ENCODE measurements at places on chromosomes 12 and 14. TPM values are rescaled to one million over a fixed set of nuclear protein-coding genes. Genes with fewer than 3 reads are reported as not detected.

The EP400 gene
- 41.7 TPM for total RNA-seq

The ALG10B gene
- 9.4 TPM for total RNA-seq

GRCh38 chr14:69079188-69079742 is 73.7 kb downstream of the DCAF5 start:
- DNase-seq: no peak

- no peak for DNase-seq
Measured at GRCh38 chr12:81835783-81836182, 76.6 kb upstream of the PPFIA2 start.

DNA sequence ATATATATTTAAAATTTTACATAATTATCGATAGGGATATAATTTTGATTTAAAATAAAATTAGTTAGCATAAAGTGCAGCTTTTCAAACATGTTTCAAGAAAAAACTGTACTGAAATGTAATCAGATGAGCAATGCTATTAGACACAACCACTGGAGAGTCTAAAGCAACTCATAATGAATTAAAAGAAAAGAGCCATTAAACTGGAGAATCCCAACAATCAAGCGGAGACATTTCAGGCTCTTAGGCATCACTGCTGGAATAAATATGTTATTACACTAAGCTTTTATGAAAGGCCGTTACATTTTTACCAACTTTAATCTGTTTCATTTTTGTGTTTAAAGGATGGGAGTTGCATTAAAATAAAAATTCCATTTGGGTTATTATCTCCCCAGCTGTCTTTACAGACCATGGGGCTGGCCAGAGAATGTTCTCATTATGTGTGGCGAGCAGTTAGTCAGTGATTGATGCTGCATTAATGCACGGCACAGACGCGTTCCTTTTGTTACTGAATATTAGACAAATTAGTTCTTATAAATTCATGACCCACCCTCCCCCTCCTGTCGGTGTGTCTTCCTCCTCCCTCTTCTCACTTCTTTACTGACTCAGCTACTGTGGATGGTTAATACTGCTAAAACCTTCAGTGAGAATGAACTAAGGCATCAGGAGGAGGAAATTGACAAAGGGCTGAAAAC is 156.8 kb downstream of the PDZRN4 start:
- no peak for DNase-seq

- DNase-seq: no peak
Measured at GRCh38 chr14:89425931-89426330, 8.9 kb upstream of the FOXN3 start.

The TSPAN8 gene
- total RNA-seq: 18.0 TPM

DNA sequence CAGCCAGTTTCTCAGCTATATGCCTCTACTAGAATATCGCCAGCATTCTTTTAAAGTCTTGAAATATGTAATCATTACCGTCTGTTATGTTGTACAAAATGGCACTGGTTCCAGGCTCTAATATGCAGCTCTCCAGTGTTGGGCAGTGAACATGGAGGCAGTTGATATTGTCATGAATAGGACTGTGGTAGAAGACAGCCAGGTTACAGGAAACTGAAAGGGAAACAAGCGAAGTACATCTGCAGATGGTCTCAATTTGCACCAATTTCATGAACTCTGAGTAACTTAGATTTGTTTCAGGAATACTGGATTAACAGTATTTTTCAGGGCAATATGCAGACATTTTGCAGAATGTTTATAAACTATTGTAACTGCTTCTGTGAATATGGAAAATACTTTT is 13.4 kb upstream of the KLHL42 start:
- no peak for DNase-seq

The AP4S1 gene
- 6.9 TPM for total RNA-seq

The MYF5 gene
- total RNA-seq: not detected

GRCh38 chr14:24938593-24938992 is 111.4 kb downstream of the STXBP6 start:
- no peak for DNase-seq

- no peak for DNase-seq
Measured at GRCh38 chr12:55173456-55173855, 47.2 kb downstream of the OR9K2 start.

DNA sequence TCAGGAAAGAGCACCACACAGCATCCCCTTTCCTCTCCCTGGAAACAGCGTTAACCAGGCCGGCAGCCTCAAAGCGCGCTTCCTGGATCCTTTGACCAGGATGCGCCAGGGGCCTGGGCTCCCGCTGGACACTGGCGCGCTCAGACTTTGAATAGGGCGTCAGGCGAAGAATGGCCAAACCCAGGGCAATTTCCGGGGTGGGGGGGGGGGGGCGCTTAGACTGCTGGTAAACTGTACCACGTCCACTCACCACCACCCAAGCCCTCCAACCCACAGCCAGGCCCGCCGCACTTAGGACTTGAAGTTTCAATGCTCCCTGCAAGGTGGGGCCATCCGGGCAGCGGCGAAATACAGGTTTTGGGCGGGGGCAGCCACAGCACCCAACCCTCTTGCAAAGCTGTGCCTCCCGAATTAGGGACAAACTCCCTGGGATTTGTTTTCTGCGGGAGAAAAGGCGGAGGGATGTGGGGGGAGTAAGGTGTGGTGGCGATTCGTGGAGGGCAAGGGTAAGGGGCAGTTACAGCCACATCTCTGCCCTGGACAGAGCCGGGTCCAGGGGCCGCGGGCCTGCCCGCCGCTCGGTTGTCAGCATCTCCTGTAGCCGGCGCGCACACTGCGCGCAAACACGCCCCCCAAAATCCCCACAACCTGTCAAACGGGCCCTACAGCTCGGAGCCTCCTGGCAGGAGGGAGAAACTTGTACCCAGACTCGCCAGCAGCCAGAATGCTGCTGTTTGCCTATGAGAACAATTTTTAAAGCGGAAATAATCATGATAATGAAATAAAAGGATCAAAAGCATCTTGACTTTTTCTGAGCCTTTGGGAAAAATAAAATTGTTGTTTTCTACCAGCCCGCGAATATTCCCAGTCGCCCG is 958 bp downstream of the RTN1 start:
- no peak for DNase-seq

DNA sequence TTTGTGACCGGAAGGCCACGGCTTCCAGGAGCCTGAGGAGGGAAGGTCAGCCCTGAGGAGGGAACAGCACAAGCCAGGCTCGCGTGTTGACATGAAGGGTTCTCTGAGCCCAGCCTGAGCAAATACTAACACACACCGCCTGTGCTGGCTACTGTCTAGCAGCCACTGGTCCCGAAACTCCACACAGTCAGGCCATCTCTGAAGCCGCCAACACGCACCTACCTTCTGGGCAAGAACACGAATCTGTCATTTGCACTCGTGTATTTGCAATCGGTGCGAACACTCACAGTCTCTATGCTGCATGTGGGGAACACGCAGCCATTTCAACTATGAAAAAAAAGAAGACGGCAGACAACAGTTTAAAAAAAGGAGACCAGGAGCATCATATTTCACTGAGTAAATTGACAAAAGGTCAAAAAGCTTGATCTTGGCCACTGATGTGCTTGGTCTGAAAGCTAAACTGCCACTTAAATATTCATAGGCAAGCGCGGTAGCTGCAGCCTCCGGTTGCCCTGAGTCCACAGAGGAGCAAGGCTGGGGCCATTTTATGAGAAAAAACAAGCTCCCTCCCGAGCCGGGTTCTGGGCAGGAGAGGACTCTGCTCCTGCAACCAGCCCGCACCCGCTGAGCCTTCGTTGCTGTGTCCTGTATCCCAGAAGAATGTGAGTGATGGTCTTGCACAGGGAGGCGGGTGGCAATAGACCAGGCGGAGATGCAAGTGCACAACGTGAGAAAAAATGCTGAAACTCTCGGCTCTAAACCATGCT is 57.8 kb downstream of the RIMBP2 start:
- DNase-seq: no peak

The LEMD3 gene
- total RNA-seq: 35.4 TPM

DNA sequence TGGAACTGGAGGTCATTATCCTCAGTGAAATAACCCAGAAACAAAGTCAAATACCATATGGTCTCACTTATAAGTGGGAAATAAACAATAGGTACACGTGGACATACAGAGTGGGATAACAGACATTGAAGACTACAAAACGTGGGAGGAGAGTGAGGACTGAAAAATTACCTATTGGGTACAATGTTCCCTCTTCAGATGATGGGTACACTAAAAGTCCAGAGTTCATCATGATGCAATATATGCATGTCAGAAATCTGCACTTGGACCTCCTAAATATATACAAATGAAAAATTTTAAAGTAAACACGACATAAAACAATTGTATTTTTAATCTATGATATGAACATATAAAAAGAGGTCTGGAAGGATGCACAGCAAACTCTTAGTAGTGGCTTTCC is 71.2 kb downstream of the SLC38A4 start:
- DNase-seq: no peak

DNA sequence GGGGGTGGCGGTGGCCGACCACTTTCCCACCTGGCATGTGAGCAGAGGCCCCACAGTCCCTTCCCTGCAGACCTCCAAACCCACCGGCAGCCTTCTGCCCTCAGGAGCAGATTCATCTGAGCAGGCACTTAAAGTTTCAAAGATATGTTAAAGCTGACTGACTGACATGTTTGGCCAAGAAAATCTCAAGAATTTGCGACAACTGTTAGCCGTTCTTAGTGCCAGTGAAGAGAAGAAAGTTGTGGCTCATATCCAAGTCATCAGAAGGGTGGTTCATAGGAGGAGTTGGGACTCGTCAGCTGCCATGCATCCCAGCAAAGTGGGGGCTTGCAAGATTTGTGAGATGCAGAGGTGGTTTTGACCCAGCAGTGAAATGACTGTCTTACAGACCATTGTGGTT is 27.2 kb downstream of the ELK3 start:
- DNase-seq: no peak

DNA sequence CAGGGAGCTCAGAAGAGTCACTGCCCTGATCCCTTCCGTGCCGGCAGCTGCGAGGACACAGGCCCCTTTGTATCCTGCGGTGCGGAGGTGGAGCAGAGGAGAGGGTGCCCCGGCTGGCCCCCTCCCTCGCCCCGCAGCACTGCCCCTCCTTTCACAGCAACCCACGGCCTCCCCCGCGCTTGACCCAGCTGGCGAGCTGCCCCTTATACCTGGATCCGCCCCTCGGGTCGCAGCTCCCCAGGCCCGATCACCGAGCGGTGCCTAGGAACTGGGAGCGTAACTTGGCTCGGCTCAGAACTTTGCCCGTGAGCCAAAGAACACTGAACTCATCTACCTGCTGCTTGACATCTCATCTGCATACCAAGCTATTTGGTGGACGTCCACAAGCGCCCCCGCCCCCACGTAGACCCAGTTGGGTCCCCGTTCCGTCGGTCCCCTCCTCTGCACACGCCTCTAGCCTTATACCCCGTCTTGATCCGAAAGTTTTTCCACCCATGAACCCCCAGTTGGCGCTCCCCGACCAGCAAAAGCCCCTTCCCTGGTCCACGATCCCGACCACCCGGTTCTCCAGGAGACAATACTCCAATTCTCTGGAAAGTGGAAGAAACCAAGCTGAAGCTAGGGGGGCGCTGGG is 697 bp upstream of the DNAJC14 start:
- DNase-seq: no peak

DNA sequence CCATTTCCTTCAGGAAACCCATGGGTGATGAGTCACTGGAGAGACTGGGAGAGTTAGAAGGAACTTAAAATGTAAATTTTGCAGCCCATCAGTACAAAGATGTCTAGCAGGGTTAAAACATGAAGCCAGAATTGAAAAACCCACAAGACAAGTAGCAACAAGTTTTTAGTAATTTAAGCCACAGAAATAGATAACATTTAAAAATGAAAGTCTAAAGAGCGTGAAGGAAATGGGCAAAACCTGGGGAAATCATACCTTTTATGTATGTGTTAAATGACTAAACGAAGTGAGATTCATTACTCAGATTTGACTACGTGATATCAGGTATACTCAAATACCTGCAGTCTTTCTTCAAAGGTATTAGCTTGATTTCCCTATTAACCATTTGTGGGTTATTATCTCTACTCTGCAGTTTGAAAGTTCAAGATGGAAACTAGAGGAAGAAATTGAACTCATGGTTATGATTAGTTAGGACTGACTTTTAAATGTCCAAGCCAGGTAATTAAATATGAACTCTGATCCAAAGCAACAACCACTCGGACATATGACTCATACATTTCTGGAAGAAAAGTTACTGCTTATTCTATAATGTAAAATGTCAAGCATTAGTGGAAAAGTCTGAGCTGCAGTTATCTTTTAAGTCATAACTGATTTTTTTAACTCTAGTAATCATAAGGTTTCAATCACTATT is 84.1 kb downstream of the ITPR2 start:
- no peak for DNase-seq

- no peak for DNase-seq
Measured at GRCh38 chr14:27485193-27485592, 887.4 kb upstream of the NOVA1 start.

- no peak for DNase-seq
Measured at GRCh38 chr12:57151741-57152630, 4.6 kb upstream of the LRP1-AS start.

The CLEC9A gene
- 0.17 TPM for total RNA-seq

- DNase-seq: no peak
Measured at GRCh38 chr14:45679853-45680252, 426.9 kb upstream of the MIS18BP1 start.

- no peak for DNase-seq
Measured at GRCh38 chr12:112898380-112898779, 8.4 kb upstream of the OAS1 start.

- no peak for DNase-seq
Measured at GRCh38 chr12:63079791-63080502, 71.1 kb downstream of the AVPR1A start.

- no peak for DNase-seq
Measured at GRCh38 chr14:60294411-60295069, 45.5 kb downstream of the PPM1A start.

DNA sequence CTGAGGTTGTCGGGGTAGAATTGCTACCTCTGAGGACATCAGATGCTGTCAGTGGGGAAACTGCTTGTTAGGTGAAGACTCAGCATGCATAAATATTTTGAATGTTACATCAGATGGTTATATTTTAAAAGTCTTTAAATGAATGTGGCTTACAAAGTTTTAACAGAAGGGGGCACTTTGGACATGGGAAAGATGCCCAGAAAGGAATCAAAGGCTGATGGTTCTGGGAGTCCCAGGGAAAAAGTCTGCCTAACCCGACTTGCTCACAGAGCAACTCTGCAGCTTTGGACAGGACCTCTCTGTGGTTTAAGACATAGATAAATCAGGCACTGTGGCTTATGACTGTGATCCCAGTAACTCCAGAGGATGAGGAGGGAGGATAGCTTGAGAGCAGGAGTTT is 474.9 kb downstream of the ATP23 start:
- DNase-seq: no peak

- no peak for DNase-seq
Measured at GRCh38 chr14:52020866-52021717, 31.7 kb downstream of the RTRAF start.

All from left lung (tissue), 14 donors.